Activated CD4-positive, alpha-beta T cell treated with anti-CD3 and anti-CD28 coated beads for 4 hours (primary cell): ENCODE measurements at places on chromosomes 6 and 20.

DNA sequence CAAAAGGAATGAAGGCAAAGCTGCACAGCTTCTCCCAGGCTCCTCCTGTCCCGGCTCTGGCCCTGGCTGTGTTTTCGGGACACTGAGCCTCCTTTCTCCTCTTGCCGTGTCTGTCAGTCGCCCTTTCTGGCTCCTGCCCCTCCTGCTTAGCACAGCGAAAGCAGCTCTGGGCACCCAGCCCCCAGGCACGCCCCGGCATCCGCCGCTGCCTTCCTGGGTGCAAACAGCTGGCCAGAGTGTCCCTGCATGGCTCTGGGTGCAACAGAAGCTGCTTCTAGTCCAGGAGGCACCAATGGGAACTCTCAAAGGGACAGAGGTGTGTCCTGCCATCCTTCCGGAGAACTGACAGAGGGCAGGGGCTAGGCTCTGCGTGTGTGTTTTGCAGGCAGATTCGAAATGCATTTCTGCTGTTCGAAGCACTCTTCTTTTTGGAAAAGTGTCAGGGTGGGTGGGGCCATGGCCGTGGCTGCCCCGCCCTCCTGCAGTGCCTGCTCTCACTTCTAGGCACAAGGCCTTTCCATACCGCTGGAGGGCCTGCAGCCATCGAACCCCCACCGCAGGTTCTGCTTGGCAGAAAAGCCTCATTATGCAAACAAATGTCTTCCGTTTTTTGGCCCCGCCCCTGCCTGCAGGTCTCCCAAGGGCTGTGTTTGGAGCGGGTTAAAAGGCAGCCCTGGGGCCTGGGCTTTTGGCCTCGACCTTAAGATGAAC lies 15.5 kb downstream of the COL9A3 start:
- DNase-seq = no peak

DNA sequence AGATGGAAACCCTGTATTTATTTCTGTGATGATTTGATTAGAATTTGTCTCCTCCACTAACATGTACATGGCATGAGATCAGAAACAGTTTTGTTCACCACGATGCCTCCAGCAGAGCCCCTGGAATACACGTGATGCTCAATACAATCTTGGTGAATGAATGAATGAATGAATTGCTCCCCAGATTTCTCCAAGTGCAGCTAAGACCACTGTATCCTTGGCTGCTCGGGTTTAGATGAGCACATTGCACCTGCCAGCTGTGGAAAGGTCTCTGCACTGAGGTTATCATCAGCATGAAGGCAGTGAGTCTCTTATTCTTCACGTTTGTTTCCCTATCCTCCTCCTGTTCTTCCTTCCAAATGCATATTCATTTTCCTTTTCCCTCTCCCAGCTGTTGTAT lies 17.9 kb downstream of the CASS4 start:
- no peak for DNase-seq

DNA sequence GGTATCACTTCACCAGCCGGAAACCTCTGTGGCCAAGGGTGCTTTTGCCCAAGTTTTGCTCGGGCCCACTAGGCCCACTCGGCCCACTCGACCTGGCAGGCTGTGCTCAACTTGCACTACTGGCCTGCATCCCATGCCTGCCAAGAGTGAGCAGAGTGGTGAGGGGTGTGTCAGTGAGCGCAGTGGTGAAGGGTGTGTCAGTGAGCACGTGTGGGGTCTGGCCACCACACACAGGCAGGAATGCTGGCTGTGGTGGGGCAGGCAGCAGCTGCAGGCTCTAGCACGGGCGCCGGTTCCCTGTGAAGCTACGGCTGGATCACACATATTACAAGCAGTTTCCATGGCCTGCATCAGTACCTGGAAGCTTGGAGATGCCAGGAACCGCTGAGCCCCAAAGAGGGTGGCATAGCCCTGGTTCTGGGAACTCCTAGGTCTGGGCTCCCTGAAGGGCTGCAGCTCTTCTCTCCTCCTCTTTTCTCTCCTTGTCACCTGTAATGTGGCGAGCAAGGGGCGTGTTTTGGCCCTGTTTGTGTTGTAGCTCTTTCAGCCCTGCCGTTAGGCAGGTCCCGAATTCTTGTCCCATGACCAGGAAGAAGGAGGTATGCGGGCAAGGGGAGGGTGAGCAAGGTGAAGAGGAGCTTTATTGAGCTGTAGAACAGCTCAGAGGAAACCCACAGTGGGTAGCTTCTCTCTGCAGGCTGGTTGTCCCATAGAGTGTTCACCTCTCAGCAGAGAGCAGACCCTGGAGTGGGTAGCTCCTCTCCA lies 51.0 kb upstream of the CLDN20 start:
- no peak for DNase-seq

GRCh38 chr6:143549949-143550268 lies 38.4 kb upstream of the FUCA2 start:
- no peak for DNase-seq

DNA sequence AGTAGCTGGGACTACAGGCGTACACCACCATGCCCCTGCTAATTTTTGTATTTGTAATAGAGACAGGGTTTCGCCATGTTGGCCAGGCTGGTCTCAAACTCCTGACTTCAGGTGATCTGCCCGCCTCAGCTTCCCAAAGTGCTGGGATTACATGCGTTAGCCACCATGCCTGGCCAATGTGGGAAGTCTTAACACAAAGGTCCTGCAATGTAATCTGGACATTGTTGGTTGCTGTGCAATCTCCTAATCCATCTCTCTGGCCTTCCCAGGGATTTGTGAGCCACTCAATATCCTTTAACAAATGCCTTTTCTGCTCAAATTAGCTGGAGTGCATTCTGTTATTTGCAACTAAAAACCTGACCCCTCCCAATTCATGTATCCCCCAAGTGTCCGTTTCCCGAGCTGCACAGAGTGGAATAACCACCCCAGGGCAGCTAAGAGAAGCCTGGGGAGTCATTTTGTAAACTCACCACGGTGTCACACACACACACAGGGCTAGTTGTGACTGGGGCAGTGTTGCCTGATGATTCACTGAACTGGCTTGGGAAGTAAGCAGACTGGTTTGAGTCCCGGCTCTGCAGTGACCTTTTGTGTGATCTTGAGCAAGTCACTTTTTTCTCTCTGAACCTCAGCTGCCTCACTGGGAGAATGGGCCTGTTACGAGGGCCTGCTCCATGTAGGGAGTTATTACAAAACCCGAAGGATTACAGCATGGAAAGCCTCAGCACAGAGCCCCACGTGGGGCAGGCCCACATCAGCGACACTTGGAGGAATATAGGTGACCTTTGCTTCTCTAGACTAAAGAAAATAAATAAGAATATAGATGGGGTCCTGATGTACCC lies 152.3 kb downstream of the ZMYND8 start:
- no peak for DNase-seq
